T-helper 2 cell treated with Interferon-gamma antibody and Interleukin-4, amounts not matched to agents 5 μg/mL and 100 μg/mL, for 36 hours (primary cell): ENCODE measurements at places on chromosomes 6 and 20.

- no peaks in the 10 kb centered on the region for H3K4me1 ChIP-seq
- no peak for DNase-seq
- no peaks in the 10 kb centered on the region for H3K27me3 ChIP-seq
- H3K36me3 ChIP-seq = no peaks in the 10 kb centered on the region
Measured at GRCh38 chr6:81700414-81700813, 52.1 kb downstream of the TENT5A start.

GRCh38 chr6:44050872-44051505, 76.3 kb downstream of the MRPL14 start:
- no peaks in the 10 kb centered on the region for H3K36me3 ChIP-seq
- H3K27ac ChIP-seq = no peak overlapping the region
- DNase-seq = no peak
- no peak overlapping the region for H3K4me3 ChIP-seq

DNA sequence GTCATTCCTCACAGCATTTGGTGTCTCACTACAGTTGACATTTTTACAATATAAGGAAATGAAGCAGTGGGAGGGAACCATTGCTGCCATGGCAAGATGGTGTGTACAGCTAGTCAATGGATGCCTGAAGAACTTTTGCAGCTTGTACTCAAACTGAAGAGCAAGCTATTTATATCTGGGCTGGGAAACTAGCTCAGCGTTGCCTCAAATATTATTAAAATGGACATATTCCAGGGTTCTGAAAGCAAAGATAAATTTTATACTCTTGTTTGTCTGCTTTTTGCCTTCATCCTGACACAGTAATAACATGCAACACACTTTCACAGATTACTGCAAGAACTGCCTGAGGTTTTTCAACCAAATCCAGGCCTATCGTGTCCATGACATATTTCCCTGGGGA, 156.4 kb upstream of the COL21A1 start:
- DNase-seq = no peak
- no peaks in the 10 kb centered on the region for H3K27me3 ChIP-seq
- no peaks in the 10 kb centered on the region for H3K36me3 ChIP-seq
- H3K27ac ChIP-seq = no peak overlapping the region
- H3K4me1 ChIP-seq = no peaks in the 10 kb centered on the region

- no peaks in the 10 kb centered on the region for H3K36me3 ChIP-seq
- no peak for DNase-seq
- H3K4me1 ChIP-seq = no peaks in the 10 kb centered on the region
- no peak overlapping the region for H3K4me3 ChIP-seq
- no peak overlapping the region for H3K27ac ChIP-seq
- peaks cover 11% of the 10 kb centered on the region for H3K27me3 ChIP-seq
Measured at GRCh38 chr6:12592634-12593033, 123.9 kb upstream of the PHACTR1 start.

- H3K27ac ChIP-seq = no peak overlapping the region
- no peaks in the 10 kb centered on the region for H3K27me3 ChIP-seq
- no peaks in the 10 kb centered on the region for H3K36me3 ChIP-seq
- DNase-seq = no peak
- H3K4me1 ChIP-seq = no peaks in the 10 kb centered on the region
- H3K4me3 ChIP-seq = no peak overlapping the region
Measured at GRCh38 chr6:148295261-148295887, 47.3 kb upstream of the SASH1 start.

DNA sequence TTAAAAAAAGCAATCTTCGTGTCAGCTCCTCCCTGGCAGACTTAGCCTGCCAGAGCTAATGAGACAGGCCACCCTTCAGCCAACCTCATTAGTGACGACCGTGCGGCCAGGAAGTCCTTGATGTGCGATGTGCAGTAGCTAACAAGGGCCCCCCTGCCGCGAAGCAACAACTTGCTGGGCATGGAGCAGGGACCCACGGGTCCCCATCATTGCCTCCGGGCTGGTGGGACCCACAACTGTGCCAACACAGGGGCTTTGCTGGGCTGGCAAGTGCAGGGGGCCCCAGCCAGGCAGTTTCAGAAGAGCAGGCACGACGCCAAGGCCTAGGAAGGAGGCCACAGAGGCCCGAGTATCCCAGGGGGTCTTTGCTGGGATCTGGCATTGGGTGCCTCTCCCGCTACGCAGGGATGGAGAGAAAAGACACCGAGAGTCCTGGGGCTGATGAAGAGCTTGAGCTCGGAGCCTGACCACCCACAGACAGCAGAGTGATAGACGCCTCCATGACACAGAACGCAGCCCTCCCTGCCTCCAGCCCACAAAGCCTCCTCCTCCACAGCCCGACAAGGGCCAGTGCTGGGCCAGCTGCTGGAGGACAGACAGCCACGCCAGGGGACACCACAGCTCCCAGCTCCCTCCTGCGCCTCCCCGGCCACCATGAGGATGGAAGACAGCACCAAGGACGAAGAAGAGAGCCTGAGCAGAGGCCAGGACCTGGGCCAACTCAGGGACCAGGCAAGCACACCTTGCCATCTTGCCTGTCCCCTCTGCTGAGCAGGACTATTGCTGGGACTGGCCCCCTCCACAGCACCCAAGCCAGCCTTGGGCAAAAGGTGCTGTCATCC, 96.6 kb downstream of the YTHDF1 start:
- H3K4me3 ChIP-seq = no peak overlapping the region
- no peaks in the 10 kb centered on the region for H3K4me1 ChIP-seq
- no peaks in the 10 kb centered on the region for H3K27me3 ChIP-seq
- DNase-seq = no peak
- no peak overlapping the region for H3K27ac ChIP-seq
- no peaks in the 10 kb centered on the region for H3K36me3 ChIP-seq

- H3K4me1 ChIP-seq = peaks cover 6% of the 10 kb centered on the region
- H3K36me3 ChIP-seq = no peaks in the 10 kb centered on the region
- no peak overlapping the region for H3K4me3 ChIP-seq
- H3K27me3 ChIP-seq = peaks cover 6% of the 10 kb centered on the region
- no peak overlapping the region for H3K27ac ChIP-seq
Measured at GRCh38 chr6:129793447-129793846, 67.7 kb downstream of the TMEM244 start.

DNA sequence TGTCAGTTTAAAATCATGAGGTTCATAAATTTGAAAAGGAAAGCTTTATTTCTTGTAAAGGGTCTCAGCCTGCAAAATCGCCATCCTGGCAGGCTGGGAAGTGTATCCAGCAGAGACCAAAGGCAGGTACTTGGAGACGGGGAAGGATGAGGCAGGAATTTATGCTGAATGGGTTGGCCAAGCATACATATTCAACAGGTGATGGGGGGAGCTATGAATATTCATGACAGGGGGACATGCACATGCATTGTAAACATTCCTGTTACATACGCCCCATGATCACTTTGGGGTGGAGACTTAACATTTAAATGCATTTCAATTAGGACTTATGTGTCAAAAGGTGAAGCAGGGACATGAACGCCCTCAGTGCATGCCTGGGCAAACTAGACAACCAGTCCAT, 9.8 kb upstream of the SLC22A1 start:
- H3K27me3 ChIP-seq = no peaks in the 10 kb centered on the region
- DNase-seq = no peak
- H3K36me3 ChIP-seq = peaks cover 11% of the 10 kb centered on the region
- H3K4me1 ChIP-seq = peaks cover 11% of the 10 kb centered on the region
- no peak overlapping the region for H3K4me3 ChIP-seq

GRCh38 chr6:44304282-44305199, 8.6 kb downstream of the AARS2 start:
- H3K27ac ChIP-seq = no peak overlapping the region
- H3K4me1 ChIP-seq = peaks cover 5% of the 10 kb centered on the region
- DNase-seq = peak; percentile 8
- no peak overlapping the region for H3K4me3 ChIP-seq
- no peaks in the 10 kb centered on the region for H3K27me3 ChIP-seq

GRCh38 chr6:53961679-53962370, 149.4 kb upstream of the MLIP start:
- no peaks in the 10 kb centered on the region for H3K4me1 ChIP-seq
- peaks cover 2% of the 10 kb centered on the region for H3K27me3 ChIP-seq
- no peak overlapping the region for H3K4me3 ChIP-seq

DNA sequence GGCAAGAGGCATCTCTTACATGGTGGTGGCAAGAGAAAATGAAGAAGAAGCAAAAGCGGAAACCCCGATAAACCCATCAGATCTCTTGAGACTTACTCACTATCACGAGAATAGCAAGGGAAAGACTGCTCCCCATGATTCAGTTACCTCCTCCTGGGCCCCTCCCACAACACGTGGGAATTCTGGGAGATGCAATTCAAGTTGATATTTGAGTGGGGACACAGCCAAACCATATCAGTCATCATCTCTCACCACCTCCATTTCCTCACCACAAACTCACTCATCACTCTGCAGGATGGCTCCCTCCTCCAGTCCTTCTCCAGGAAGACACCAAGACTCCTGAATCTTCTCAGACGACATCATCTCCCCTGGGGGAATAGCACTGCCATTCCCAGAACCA, 25.8 kb upstream of the SLC16A10 start:
- no peak for DNase-seq
- no peak overlapping the region for H3K4me3 ChIP-seq
- H3K27ac ChIP-seq = no peak overlapping the region
- no peaks in the 10 kb centered on the region for H3K36me3 ChIP-seq
- peaks cover 10% of the 10 kb centered on the region for H3K27me3 ChIP-seq

DNA sequence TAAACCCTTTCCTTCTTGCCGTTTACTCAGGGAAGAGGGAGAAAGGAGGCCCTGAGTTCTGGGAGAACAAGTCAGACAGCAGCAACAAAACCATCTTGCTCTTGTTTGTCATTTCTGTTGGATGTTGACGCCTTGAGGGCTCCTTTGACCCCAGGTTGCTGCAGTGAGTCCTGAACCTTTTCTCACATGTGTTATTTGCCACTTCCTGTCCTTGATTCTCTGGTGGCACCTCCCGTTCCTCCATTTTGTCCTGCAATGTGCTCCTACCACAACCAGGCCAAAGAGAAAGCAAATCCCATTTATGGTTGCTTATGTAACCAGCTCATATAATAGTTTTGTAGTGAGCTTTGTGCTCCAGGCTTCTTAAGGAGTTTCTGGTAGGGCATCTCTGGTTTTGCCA, 66.6 kb upstream of the ADGRF4 start:
- no peak overlapping the region for H3K4me3 ChIP-seq
- H3K36me3 ChIP-seq = no peaks in the 10 kb centered on the region
- no peak overlapping the region for H3K27ac ChIP-seq
- DNase-seq = no peak

GRCh38 chr6:156601152-156602065, 175.8 kb upstream of the ARID1B start:
- H3K36me3 ChIP-seq = no peaks in the 10 kb centered on the region
- H3K27me3 ChIP-seq = peaks cover 8% of the 10 kb centered on the region
- H3K27ac ChIP-seq = no peak overlapping the region
- H3K4me1 ChIP-seq = no peaks in the 10 kb centered on the region
- H3K4me3 ChIP-seq = no peak overlapping the region

- H3K27me3 ChIP-seq = no peaks in the 10 kb centered on the region
- no peaks in the 10 kb centered on the region for H3K36me3 ChIP-seq
- H3K4me3 ChIP-seq = no peak overlapping the region
- H3K4me1 ChIP-seq = peaks cover 2% of the 10 kb centered on the region
- H3K27ac ChIP-seq = no peak overlapping the region
Measured at GRCh38 chr6:131995917-131996316, 44.7 kb upstream of the CCN2 start.

- peaks cover 27% of the 10 kb centered on the region for H3K27me3 ChIP-seq
- peaks cover 2% of the 10 kb centered on the region for H3K36me3 ChIP-seq
- no peak overlapping the region for H3K4me3 ChIP-seq
- H3K27ac ChIP-seq = no peak overlapping the region
- peaks cover 4% of the 10 kb centered on the region for H3K4me1 ChIP-seq
Measured at GRCh38 chr6:21582651-21583050, 10.9 kb upstream of the SOX4 start.

GRCh38 chr6:127365874-127366273, 22.5 kb upstream of the ECHDC1 start:
- no peak overlapping the region for H3K27ac ChIP-seq
- DNase-seq = no peak
- no peaks in the 10 kb centered on the region for H3K36me3 ChIP-seq
- H3K4me3 ChIP-seq = no peak overlapping the region
- no peaks in the 10 kb centered on the region for H3K27me3 ChIP-seq

- peaks cover 56% of the 10 kb centered on the region for H3K4me1 ChIP-seq
- H3K4me3 ChIP-seq = peak within 1 kb of the TSS; percentile 94
- DNase-seq = peak; percentile 89
- H3K27ac ChIP-seq = peak within 1 kb of the TSS; percentile 96
Measured at GRCh38 chr6:53544470-53545308, at the start of gene GCLC. GCLC (minus strand) TSS chr6:53545101; CDS start chr6:53544645, 456 bp downstream.

DNA sequence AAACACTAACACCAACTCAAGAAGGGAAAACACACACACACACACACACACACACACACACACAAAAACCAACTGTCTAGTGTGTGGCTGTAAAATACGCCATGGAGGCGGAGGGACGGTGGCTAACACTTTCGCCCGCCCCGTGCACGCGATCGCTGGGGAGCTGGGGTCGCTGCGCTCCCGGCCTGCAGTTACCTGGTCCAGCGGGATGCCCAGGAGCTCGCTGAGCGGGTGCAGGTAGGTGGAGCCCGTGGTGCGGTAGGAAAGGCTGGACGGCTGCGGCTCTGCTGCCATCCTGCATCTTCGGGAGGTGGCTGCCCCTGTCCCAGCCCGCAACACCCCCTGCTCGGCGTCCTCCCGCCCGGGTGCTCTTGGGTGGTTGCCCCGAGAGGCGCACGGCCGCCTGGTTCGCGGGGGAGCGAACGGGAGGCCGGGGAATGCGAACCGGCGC, 303 bp downstream of the MBOAT1 start:
- peak; percentile 50 for DNase-seq
- no peaks in the 10 kb centered on the region for H3K36me3 ChIP-seq
- peak overlapping the region; percentile 91 for H3K4me3 ChIP-seq
- peaks cover 49% of the 10 kb centered on the region for H3K4me1 ChIP-seq
- H3K27me3 ChIP-seq = no peaks in the 10 kb centered on the region
- peak overlapping the region; percentile 93 for H3K27ac ChIP-seq

DNA sequence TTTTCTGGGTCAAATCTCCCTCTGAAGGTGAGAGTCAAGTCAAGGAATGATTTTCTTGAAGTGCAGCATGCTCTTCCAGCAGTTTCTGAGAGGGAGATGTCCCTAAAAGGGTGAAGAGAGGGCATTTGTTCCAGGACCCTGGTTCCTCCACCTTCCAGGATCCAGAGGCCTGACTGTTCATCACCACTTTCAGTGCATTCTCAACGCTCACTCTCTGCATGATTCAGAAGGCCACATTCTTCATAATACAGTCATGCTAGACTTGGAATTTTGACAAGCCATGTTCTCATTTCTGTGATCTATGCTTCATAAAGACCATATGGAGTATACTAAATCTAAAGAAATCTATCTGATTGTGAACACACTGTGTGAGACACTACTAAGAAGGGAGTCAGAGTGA, 85.1 kb downstream of the PDE7B start:
- no peak for DNase-seq
- H3K27me3 ChIP-seq = no peaks in the 10 kb centered on the region
- no peaks in the 10 kb centered on the region for H3K4me1 ChIP-seq
- H3K36me3 ChIP-seq = peaks cover 12% of the 10 kb centered on the region

DNA sequence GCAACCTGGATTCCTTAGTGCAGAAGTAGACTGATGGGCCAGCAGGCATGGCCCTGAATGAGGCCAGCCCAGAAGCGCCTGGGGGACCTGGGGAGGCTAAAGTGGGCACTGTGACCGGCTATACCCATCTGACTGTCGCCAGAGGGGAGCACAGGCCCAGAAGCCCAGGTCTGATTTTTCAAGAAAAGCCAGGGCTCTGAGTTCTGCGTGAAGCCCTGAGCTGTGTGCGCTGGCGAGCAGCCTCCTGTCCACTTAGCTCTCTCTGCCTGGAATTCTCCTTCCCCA, 111.7 kb downstream of the SULF2 start:
- H3K27ac ChIP-seq = no peak overlapping the region
- no peaks in the 10 kb centered on the region for H3K36me3 ChIP-seq
- no peaks in the 10 kb centered on the region for H3K27me3 ChIP-seq
- no peak for DNase-seq
- no peak overlapping the region for H3K4me3 ChIP-seq
